AG09319 (cell line): ENCODE measurements at places on chromosomes 11 and 22.

GRCh38 chr22:39148727-39149535, 3.5 kb downstream of the CBX7 start:
- no peak for DNase-seq

DNA sequence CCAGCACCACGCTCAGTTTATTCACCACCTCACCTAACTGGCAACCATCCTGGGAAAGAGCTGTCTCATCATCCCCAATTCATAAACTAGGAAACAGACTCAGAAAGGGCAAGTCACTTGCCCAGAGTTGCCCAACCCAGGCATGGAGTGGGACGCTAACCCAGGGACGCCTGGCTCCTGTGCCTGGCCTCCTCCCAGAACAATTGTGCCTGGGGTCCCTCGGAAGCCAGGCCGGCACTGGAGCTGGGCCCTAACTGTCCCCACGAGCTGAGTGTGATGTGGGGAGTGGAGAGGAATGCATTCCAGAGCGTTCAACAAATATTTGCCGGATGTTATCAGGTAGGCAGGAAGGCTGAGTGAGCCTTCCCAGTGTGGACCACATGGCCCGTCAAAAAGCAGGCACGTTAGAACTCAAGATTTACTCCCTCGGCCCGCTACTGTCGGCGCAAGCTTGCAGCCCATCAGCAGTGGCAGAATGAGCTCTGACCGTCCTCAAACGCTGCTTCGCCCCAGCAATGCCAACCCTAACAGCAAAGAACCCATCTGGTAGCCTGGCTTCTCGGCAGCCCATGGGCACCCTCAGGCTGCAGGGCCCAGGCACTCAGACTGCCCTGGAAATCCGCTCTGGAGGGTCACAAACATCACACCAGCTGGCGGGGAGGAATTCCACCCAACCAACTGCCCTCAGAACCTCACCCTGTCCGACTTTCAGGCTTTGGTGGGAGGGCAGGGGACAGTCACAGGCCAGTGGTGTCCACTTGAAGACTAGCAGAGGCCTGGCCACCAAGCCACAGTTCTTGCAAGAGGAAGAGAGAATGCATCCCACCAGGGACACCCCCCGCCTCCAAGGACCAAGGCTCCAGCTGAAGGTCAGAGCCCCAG, 35.6 kb downstream of the MYH9 start:
- DNase-seq: no peak

- DNase-seq: no peak
Observed at GRCh38 chr22:34914846-34915245, 151.1 kb upstream of the ISX start.

- DNase-seq: no peak
Observed at GRCh38 chr11:44389963-44390605, 80.1 kb upstream of the ALX4 start.

DNA sequence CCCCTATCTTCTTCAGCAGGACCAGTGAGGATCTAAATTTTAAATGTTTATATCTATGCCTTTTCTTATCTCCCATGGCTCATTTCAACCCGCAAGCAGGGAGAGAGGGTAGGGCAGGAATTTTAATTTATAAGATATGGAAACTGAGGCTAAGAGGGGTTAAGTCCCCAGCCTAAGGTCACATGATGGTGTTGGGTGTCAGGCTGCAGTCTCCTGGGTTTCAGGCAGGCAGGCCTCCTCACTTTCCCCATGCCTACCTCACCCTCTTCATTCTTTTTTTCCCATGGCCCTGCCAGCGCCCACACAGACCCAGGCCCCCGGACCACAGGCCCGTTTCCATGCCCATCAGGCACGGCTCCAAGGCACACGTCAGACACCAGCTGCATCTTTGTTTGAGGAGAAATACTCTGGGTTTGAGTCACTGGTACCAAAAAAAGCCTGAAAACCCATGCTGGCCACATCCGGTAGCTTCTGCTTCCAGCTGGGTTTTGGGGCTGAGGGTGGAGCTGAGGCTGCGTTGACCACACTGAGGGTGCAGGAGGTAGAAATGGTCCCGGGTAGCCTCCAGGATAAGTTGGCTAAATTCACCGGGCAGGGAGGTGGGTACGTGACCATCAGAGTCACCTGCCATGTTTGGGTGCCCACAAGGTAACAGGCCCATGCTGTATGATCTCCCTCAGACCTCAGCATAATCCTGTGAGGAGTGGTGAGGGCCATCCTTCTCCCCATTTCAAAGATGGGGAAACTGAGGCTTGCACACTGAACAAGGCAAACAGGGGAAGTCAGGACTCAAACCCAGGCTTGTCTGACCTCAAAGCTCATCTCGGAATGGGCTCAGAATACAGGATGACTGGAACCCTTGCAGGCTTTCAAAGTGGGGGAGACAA, 7.5 kb downstream of the CRYBB1 start:
- peak; percentile 55 for DNase-seq

DNA sequence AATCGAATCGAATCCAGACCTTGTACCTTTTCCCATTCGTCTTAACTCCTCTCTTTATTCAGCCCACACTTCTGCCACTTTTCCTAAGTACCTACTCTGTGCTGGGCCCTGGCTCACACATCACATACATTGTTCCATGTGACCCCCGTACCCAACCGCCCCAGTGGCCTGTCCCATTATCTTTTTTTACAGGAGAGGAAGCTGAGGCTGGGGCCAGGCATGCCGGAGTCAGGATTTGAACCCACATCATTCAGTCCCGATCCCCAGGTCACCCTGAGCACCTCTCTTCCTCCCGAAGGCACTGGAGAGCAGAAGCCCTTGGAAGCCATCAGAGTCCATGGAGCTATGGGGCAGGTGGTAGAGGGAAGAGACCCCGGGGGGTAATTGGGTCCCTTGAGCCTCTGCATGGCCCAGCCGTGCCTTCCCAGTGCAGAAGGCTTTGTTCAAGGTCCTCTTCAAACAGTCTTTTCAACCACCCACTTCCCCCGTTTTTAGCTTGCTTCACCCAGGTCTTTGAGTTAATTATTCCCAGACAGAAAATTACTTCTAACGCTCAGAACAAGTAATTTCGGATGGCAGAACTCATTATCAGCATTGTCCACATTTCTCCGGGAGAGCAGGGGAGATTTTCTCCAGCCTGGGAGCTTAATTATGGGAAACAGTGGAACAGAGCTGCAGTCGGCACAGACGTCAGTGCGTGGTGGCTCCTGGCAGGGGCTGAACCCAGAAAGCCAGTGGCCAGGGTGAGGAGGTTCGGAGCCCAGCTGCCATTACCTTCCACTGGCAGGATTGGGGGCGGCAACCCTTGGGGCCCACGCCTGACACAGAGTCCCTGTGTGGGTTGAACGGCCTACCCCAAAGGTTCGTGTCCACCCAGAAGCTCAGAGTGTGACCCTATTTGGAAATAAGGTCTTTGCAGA, 82.4 kb upstream of the RTL6 start:
- DNase-seq: no peak

DNA sequence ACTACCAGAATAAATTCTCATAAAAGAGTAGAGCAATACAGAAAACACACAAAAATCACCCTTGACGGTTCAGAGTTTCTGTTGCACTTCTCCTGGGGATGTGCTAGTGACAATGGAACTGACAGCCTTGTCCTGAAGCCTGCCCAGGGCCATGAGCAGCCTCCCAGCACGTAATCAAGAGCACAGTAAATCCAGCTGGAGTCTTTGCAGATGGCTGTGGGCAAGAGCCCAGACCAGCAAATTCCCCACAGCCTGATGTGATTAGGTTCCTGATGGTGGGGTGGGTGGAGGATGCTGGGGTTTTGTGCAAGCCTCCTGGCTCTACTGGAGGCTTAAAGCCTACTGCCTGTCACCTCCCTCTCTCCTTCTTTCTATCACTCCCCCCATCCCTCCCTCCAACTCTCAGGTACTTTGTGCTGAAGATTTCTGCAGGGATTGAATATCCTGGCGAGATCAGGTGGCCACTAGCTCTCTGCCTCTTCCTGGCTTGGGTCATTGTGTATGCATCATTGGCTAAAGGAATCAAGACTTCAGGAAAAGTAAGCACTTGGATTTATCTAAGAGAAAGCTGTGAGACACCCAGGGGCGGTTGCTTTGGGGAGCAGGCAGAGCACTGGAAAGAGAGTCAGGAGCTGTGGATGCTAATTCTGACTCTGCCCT, 18.1 kb downstream of the SLC6A5 start:
- no peak for DNase-seq

- DNase-seq: no peak
Observed at GRCh38 chr11:81241672-81242275, 1491.9 kb downstream of the FAM181B start.

DNA sequence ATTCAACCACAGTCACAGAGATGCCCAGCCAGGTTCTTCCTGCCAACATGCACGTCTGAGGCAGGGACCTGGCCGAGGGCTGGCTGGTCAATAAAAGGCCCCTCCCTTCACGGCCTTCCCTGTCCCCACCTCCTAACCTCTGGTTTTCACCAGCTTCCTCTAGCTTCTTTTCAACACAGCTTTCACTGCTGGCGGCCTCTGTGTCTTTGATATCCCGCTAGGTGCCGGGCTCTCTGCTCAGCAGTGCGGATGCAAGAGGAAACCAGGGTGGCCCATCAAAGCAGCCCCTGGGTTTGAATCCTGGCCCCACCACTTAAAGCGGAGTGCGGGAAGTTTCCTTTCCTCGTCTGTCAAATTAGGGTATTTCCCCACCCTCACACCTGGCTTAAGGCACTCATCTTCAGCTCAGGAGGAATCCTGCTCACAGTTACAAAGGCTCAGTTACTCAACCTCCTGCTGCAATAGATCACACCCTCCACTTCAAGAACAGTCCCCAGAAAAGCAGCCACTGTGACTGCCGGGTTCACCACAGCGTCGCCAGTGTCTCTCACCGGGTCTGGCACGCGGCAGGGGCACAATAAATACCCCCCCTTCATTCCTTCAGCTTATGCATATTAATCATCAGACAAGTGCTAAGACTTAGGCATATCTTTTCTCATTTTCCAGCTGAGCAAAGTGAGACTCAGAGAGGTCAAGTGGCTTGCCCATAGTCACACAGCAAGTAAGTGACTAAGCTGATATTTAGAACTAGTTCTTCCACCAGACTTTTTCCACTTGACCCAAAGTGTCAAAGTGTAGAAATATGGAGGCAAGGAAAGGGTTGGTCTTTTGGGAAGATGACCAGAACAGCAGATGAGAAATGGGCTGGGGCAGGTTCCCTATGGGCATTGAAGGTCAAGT, 45.7 kb downstream of the TXN2 start:
- no peak for DNase-seq

DNA sequence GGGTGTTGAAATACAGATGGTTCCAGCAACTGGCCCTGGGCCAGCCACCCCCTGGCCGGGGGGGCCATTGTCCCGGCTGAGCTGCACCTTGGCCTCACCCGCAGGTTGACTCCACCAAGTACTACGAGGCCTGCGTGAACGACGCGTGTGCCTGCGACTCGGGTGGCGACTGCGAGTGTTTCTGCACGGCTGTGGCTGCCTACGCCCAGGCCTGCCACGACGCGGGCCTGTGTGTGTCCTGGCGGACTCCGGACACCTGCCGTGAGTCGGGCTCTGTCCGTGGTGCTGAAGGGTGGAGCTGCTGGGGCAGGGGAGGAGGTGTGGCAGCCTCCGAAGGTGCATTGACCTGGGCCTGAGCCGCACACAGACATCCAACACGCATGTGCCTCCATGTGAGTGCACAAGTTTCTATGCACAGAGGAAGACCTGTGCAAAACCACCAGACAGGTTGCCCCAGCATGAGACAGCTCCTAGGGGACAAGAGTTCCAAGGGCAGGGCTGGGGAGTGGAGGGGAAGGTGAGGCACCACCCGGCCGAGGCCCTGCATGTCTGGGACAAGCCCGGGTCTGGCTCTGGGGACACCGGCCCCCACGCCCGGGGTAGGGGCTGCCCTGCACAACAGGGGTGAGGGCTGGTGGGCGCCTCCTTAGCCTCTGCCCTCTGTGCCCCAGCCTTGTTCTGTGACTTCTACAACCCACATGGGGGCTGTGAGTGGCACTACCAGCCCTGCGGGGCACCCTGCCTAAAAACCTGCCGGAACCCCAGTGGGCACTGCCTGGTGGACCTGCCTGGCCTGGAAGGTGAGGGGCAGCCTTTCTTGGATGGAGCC, 16.1 kb downstream of the MUC5B start:
- no peak for DNase-seq

GRCh38 chr22:39220890-39221850, 23.6 kb downstream of the PDGFB start:
- DNase-seq: no peak

- DNase-seq: no peak
Observed at GRCh38 chr11:70105755-70106571, 27.8 kb downstream of the ANO1 start.

- no peak for DNase-seq
Observed at GRCh38 chr11:48111891-48112290, 104.7 kb upstream of the OR4B1 start.

- DNase-seq: no peak
Observed at GRCh38 chr11:9726321-9727022, 62.6 kb downstream of the SWAP70 start.

DNA sequence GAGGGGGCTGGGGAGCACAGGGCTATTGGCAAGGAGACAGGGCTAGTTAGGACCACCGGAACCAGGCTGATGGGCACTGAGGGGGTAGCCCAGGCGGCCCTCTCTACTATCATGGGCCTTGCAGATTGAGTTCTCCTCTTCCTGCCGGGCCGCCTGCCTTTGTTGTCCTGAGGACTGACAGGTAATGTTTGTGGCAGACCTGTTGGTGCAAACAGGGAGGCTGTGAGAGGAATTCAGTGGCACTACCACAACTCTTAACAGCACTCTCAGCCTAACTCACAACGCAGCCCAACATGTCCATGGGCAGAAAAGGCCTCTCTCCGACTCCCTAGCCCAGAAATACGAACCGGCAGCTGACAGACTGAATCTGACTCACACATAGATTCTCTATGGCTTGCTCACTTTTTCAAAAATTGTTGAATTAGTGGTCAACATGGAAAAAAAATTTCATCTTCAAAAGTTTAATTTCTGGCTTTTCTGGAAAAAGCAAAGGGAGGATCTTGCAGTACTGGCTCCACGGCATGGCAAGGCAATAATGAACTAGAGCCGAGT, 11.4 kb downstream of the KCNJ5 start:
- DNase-seq: no peak

DNA sequence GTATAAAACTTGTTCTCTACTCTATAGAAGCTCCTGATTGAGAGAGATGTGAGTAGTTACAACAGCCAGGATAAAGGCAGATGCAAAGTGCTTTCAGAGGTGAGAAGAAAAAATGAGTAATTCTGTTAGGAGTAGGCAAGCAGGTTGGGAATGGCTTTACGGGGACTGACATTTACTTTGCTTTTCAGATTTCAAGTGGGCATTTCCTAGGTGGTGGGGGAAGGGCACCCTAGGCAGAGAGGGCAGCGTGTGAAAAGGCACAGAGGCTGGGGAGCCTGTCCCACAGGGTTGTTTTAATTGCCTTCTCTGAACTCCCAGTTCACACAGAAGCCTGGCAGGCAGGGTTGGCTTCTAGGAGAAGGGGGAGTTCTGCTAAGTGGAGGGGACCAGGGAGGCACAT, 106.5 kb downstream of the NAV2 start:
- no peak for DNase-seq

- no peak for DNase-seq
Observed at GRCh38 chr22:22446517-22446916, 62.0 kb downstream of the ZNF280B start.

- no peak for DNase-seq
Observed at GRCh38 chr11:92827132-92827531, 142.3 kb upstream of the MTNR1B start.
